ENCODE measurements at places on chromosomes 1 and 21. TPM values are rescaled to one million over a fixed set of nuclear protein-coding genes. Genes with fewer than 3 reads are reported as not detected.

- no peak overlapping the region for H3K27ac ChIP-seq
- no peaks in the 10 kb centered on the region for H3K4me1 ChIP-seq
- no peaks in the 10 kb centered on the region for H3K27me3 ChIP-seq
- DNase-seq, result no peak
Observed at GRCh38 chr21:36261459-36261858, 58.5 kb upstream of the MORC3 start.

DNA sequence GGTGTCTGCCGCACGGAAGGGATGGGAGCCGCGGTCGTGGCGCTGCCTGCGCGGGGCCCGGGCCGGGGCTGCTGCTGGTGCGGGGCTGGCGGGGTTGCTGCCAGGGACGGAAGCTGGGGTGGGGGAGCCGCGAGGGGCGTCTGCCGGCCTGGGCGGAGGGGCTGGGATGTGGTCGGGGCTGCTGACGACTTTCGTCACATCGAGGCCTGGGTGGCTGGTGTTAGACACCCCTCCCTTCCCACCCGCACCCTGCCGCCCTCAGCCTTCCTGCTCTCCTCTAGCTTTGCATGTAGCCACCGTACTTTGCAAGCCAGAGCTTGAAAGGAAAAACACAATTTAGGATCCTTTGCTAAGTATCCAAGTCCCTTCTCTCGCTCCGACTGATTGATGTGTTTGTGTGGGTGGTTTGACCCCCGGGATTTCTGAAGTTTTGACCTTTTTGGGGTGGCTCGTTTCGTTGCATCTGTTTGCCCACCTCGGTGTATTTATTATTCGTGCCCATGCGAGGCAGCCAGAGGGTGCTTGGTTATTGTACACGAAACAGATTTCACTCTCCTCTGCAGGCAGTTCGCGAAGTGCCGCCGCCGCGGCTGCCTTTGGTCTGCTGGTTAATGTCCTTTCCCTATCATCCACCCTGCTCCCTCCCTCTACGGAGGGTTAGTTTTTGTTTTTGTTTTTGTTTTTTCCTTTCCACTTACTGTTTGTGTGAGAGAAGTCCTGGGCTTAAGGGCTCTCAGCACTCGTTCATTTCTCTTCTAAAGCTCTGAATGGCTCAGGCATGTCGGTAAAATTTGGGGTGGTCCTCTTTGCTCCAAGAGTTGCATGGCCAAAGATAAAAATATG, 868 bp downstream of the C1orf21 start:
- peak overlapping the region; percentile 70 for H3K4me3 ChIP-seq
- no peaks in the 10 kb centered on the region for H3K27me3 ChIP-seq
- no peaks in the 10 kb centered on the region for H3K36me3 ChIP-seq
- H3K27ac ChIP-seq, result peak overlapping the region; percentile 93
- H3K4me1 ChIP-seq, result no peaks in the 10 kb centered on the region

- no peaks in the 10 kb centered on the region for H3K36me3 ChIP-seq
- DNase-seq, result no peak
- no peaks in the 10 kb centered on the region for H3K27me3 ChIP-seq
Observed at GRCh38 chr1:29650041-29650400, 413.7 kb downstream of the PTPRU start.

GRCh38 chr1:37718181-37718900, 26.0 kb downstream of the CDCA8 start:
- peaks cover 5% of the 10 kb centered on the region for H3K27me3 ChIP-seq
- no peak for DNase-seq
- H3K36me3 ChIP-seq, result no peaks in the 10 kb centered on the region

- H3K27ac ChIP-seq, result no peak overlapping the region
- no peaks in the 10 kb centered on the region for H3K36me3 ChIP-seq
- no peaks in the 10 kb centered on the region for H3K27me3 ChIP-seq
- no peak overlapping the region for H3K4me3 ChIP-seq
- no peaks in the 10 kb centered on the region for H3K4me1 ChIP-seq
Observed at GRCh38 chr1:187517546-187517945, 688.8 kb downstream of the PLA2G4A start.

DNA sequence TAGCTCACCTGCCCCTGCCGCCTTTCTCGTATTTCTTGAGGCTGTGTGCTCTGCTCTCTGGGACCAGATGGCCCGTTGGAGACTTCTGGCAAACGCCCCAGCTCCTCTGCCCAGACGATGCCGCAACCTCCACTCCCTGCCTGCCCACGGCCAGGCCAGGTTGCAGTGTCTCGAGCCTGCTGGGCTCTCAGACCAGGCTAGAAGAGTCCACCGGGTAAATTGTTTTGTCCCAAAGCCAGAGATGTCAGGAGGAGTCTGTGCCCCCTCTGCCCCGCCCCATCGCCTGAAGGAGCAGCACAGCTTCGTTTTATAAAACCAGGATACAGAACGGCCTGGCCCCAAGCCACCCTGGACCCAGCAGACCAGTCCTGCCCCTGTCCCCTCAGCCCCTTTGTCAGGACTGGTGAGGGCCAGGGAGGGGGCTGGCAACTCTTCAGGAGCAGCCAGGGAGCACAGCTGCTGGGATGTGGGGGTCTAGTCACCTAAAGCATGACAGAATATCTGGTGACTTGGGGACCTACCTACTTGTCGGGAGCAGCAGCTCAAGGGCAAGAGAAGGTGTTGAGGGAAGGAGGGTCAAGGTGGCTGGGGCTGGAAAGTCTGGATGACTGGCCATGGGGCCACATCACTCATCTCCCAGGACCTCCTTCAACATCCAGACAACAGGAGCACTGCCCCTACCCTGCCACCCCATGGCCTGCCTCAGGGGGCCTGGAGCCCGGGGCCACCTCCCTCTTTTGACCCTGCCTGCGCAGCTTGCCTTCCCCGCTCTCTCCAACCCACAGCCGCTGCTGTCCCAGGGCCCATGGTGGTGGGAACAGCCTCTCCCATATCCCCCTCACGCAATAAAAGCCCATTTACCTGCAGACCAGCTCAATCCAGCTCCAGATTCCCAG, 33.9 kb upstream of the LBR start:
- no peak overlapping the region for H3K4me3 ChIP-seq
- no peak for DNase-seq
- H3K36me3 ChIP-seq, result no peaks in the 10 kb centered on the region
- H3K27me3 ChIP-seq, result no peaks in the 10 kb centered on the region
- peaks cover 9% of the 10 kb centered on the region for H3K4me1 ChIP-seq
- no peak overlapping the region for H3K27ac ChIP-seq

GRCh38 chr1:206953126-206953525, 6.9 kb upstream of the PIGR start:
- H3K27ac ChIP-seq, result no peak overlapping the region
- no peaks in the 10 kb centered on the region for H3K4me1 ChIP-seq
- no peak for DNase-seq

GRCh38 chr1:57133686-57134085, 167.9 kb upstream of the C8B start:
- no peaks in the 10 kb centered on the region for H3K36me3 ChIP-seq
- no peak overlapping the region for H3K27ac ChIP-seq
- H3K27me3 ChIP-seq, result no peaks in the 10 kb centered on the region

DNA sequence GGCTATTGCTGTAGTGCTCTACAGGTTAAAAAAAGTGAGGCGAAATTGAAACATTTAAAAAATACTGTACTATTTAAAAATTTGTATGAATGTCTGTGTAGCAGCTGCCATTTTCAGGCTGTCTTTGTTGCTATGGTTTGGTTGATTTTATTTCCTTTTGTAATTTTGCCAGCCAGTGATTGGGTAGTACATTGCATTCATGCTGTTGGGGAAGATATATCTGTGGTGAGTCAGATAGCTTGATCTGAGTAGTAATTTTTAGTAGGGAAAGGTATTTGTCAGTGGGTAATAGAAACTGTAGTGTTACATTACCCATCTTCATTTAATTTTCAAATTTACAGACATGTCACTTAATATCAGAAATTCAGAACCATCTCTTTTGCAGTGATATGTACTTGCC, 15.0 kb downstream of the NFIA start:
- H3K36me3 ChIP-seq, result no peaks in the 10 kb centered on the region
- peaks cover 30% of the 10 kb centered on the region for H3K4me1 ChIP-seq
- H3K4me3 ChIP-seq, result no peak overlapping the region
- no peaks in the 10 kb centered on the region for H3K27me3 ChIP-seq

- DNase-seq, result no peak
- no peaks in the 10 kb centered on the region for H3K27me3 ChIP-seq
- no peaks in the 10 kb centered on the region for H3K4me1 ChIP-seq
- H3K4me3 ChIP-seq, result no peak overlapping the region
- H3K27ac ChIP-seq, result no peak overlapping the region
- H3K36me3 ChIP-seq, result no peaks in the 10 kb centered on the region
Observed at GRCh38 chr1:91226741-91227140, 177.9 kb downstream of the HFM1 start.

- no peak for DNase-seq
- H3K27me3 ChIP-seq, result no peaks in the 10 kb centered on the region
- no peaks in the 10 kb centered on the region for H3K4me1 ChIP-seq
- no peaks in the 10 kb centered on the region for H3K36me3 ChIP-seq
- no peak overlapping the region for H3K4me3 ChIP-seq
Observed at GRCh38 chr1:233442026-233442780, 114.7 kb downstream of the MAP3K21 start.

DNA sequence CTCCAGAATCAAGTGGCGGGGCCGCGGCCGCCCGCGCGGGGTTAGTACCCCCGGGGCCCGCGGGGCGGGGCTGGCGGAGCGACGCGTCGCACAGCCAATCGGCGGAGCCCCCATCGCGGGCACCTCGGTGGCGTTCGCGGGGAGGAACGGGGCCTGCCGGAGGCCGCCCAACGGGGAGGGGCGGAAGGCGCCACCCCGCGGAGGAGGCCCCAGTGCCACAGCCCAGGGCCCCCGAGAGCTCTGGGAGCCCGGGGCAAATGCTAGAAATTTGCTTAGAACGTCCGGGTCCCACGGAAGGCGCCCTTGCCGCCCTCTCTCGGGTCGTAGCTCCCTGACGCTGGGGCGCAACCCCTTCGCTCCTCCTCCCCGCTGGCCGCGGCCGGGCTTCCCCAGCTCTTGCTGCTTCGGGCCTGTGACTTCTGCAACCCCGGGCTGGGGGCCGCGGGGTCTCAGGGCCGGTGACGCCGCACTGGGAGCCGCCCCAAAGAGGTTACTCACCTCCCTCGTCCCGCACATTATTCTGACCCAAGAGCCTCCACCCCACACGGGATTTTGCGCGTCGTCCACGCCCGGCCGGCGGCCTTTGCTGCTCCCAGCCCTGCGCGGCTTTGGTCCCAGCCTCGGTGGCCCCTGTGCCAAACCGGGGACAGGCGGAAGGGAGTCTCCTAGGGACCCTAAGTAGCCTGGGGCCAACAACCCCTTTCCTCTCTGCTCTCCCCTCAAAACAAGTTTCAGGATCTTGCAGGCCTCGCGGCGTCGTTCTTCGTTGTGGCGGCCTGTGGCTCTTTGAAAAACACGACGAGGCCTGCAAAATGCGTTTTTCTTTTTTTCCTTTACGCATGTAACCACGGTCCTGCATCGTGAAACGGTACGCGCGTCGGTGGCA, at the start of gene RUNX3:
Gene RUNX3, minus strand, starts transcription at position 17 of the 886 bp plus-strand sequence. CDS start 408 bp downstream, outside the sequence.
- H3K27ac ChIP-seq, result no peak within 1 kb of the TSS
- H3K4me3 ChIP-seq, result peak within 1 kb of the TSS; percentile 8
- H3K4me1 ChIP-seq, result no peaks in the 10 kb centered on the region
- H3K36me3 ChIP-seq, result no peaks in the 10 kb centered on the region
- peaks cover 94% of the 10 kb centered on the region for H3K27me3 ChIP-seq

- H3K36me3 ChIP-seq, result no peaks in the 10 kb centered on the region
- no peak overlapping the region for H3K4me3 ChIP-seq
- DNase-seq, result no peak
- no peak overlapping the region for H3K27ac ChIP-seq
- H3K27me3 ChIP-seq, result no peaks in the 10 kb centered on the region
Observed at GRCh38 chr1:59098655-59099054, 198.2 kb upstream of the FGGY start.

- no peak for DNase-seq
- H3K27me3 ChIP-seq, result no peaks in the 10 kb centered on the region
- no peak overlapping the region for H3K4me3 ChIP-seq
- no peak overlapping the region for H3K27ac ChIP-seq
Observed at GRCh38 chr1:44437107-44437716, 32.2 kb downstream of the RNF220 start.

DNA sequence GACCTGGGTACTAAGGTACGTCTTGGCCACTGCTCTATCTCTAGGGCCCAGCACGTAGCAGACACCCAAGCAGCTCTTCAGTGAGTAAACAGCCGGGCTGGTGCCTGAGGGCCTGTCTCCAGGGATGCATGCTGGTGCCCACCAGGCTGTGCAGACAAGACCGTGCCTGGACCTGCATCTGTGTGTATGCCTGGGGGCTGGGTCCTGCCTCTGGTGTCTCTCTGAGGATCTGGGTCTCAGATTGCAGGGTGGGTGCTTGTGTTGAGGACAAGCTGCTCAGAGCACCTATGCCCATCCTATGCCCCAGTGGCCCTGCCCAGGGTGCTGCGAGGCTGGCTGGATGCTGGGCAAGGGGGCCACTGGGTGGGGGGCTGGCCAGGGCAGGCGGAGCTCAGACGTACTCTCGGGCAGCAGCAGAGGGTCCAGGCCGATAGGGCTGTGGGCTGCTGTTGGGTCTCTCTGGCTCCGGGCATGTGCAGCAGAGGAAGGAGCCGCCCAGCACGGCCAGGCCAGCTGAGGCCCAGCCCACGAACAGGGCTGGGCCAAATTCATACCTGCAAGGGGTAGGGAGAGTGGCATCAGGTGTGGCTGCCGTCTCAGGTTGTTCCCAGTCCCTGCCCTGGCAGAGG, 4.4 kb downstream of the CLDN19 start:
- peaks cover 40% of the 10 kb centered on the region for H3K4me1 ChIP-seq
- no peak overlapping the region for H3K27ac ChIP-seq
- no peaks in the 10 kb centered on the region for H3K36me3 ChIP-seq
- no peak for DNase-seq

DNA sequence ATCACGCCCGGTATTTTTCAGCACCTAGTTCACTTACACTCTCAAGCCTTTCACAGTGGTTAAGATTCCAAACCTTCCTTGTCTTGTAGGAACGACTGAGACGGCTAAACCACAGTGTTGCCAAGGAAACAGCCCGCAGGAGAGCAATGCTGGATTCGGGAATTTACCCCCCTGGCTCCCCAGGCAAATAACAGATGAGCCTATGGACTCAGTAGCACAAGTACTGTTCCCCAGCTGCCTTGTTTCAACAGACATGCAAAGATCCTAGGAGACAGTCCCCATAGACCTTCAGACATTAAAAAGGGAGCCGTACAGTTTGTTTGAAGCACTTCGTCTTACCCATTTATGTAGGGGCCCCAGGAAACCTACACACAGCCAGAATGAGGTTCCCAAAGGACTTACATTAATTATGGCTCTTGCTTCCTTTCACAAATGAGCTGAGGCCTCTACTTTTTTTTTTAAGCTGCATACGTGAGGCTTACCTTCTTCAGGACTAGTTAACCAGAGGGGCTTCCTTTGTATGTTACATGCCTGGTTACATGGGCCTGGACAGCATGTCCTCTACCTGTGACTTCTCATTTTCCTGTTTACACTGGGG, 2.7 kb downstream of the SNAPIN start:
- H3K36me3 ChIP-seq, result peaks cover 61% of the 10 kb centered on the region
- no peak overlapping the region for H3K4me3 ChIP-seq
- no peak overlapping the region for H3K27ac ChIP-seq
- H3K4me1 ChIP-seq, result no peaks in the 10 kb centered on the region
- no peaks in the 10 kb centered on the region for H3K27me3 ChIP-seq

GRCh38 chr1:1274931-1275431, 1.3 kb upstream of the UBE2J2 start:
- H3K36me3 ChIP-seq, result no peaks in the 10 kb centered on the region
- H3K4me1 ChIP-seq, result no peaks in the 10 kb centered on the region
- DNase-seq, result no peak
- no peaks in the 10 kb centered on the region for H3K27me3 ChIP-seq

GRCh38 chr1:184889166-184889565, 85.1 kb downstream of the NIBAN1 start:
- H3K27ac ChIP-seq, result peak overlapping the region; percentile 82
- peaks cover 22% of the 10 kb centered on the region for H3K4me1 ChIP-seq
- DNase-seq, result no peak
- no peaks in the 10 kb centered on the region for H3K27me3 ChIP-seq

Gene TIE1
- total RNA-seq, result 63.6 TPM

Gene RASAL2
- total RNA-seq, result 40.5 TPM

Gene C1orf185
- not detected for total RNA-seq

Data from tibial nerve (tissue), 4 donors.